ENCODE measurements at places on chromosomes 3 and 15.

- no peak for DNase-seq
Measured at GRCh38 chr3:47421741-47422649, 41.2 kb downstream of the PTPN23 start.

DNA sequence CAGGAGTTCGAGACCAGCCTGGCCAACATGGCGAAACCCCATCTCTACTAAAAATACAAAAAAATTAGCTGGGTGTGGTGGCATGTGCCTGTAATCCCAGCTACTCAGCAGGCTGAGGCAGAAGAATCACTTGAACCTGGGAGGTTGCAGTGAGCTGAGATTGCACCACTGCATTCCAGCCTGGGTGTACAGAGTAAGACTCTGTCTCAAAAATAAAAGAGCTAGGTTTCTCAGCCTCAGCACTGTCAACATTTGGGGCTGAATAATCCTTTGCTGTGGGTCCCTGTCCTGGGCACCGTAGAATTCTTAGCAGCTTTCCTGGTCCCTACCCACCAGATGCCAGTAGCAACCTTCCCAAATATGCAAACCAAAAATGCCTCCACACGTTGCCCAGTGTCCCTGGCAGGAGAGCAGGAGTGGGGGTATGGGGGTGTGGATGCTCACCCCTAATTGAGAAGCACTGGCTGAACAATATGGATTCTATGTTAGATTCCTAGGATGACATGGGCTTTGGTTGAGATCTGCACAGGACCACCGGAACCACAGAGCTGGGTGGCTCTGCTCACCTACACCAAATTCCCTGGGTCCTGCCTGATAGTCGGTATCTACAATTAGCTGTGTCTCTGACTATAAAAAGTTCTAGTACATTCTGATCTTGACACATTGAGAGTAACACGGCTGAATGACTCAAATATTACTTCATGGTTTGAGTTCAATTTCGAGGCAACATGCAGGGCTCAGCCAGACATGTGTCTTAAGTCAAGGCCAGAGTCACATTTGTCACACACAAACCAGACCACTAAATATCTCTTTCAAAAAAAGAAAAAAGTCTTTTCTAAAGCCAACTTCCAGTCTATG is 577.0 kb upstream of the MDFIC2 start:
- no peak for DNase-seq

DNA sequence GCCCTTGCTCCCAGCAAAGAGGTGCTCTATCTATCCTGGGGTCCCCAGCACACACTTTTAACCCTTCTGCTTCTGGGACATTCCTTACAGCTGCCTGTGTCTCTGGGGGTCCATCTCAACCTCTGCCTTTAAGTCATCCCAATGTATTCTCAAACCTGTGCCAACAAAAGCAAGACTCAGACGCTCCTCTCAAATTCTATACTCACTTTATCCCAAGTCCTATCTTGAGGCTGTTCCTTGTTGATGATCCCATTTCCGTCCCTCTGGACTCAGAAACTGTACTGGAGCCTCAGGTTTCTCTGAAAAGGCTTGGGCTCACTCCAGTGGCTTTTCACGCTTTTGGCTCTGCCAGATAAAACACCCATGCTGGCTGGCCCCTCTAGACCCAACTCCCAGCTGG is 69.7 kb downstream of the XXYLT1 start:
- DNase-seq, result no peak

GRCh38 chr3:13077431-13078162 is 4.4 kb upstream of the IQSEC1 start:
- no peak for DNase-seq

Measured in CD4-positive, alpha-beta T cell treated with Interleukin-17A for 4 hours (primary cell).